CD4-positive, alpha-beta T cell treated with Interferon gamma for 1 hour (primary cell): ENCODE measurements at places on chromosomes 7 and 10.
A peak's percentile ranks its signal among the peaks of the same experiment; 100 is the strongest.

DNA sequence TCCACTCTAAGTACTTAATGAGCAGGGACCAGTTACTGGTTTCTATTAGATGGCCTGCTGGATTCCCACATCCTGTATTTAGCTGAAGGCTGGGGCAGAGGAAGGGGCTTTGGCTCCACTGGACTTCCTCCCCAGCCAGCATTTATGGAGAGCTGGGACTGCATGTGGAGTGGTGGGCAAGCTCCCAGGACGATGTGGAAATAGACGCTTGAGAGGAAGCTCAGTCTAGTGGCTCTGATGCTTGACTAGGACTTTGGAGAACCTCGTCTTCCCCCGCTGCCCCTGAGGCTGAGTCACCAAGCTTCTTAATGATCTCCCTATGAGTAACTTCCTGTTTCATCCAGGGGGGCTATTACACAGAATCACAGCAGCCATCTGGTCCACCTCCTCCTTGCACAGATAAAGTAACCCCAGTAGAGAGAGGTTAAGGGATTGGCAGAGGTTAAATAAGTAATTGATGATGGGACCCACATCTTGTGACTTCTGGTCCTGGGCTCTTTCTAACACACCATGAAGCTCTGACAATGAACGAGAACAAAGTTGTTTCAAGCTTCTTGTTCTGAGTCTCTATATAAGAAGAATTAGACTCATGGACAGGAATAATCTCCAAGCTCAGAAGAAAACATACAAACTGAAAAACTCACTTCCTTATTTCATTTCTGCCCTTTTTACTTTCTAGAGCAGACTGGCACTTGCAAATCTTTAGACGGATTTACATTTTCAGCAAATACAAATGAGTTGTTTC is 126.2 kb downstream of the PRPF18 start:
- peak; percentile 46 for DNase-seq

DNA sequence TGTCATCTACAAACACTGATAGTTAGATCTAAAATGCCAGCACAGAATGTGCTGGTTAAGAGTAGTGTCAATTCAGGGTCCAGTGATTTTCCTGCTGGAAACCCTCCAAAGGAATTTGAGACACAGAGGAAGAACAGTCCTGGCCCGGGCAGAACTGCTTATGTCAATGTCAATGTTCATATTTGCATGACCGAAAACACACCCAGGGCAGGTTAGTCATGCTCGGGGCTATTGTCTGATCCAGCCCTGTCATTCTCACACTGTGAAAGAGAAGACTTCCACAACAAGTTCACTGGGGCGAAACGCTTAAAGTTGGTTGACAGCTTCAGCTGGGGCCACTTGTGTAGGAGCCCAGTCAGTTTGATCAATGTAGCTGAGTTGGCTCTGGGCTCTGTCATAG is 139.3 kb downstream of the C1GALT1 start:
- peak; percentile 2 for DNase-seq

- no peak for DNase-seq
These were observed 2.1 kb upstream of the TMEM120A start for GRCh38 chr7:75996476-75996875.

- DNase-seq: no peak
These were observed 51.9 kb downstream of the ZNF365 start for GRCh38 chr10:62426086-62426485.
